Heart left ventricle (tissue), 16 donors: ENCODE measurements at places on chromosomes 1 and 21. TPM values are rescaled to one million over a fixed set of nuclear protein-coding genes. Genes with fewer than 3 reads are reported as not detected.

- DNase-seq, result no peak
Observed at GRCh38 chr21:31752967-31753366, 21.0 kb upstream of the SCAF4 start.

BNIPL gene
- 0.41 TPM for total RNA-seq

- DNase-seq, result no peak
Observed at GRCh38 chr1:212512816-212513559, 80.3 kb downstream of the NENF start.

GRCh38 chr21:26112127-26112742 is 58.3 kb downstream of the APP start:
- peak; percentile 41 for DNase-seq

DNA sequence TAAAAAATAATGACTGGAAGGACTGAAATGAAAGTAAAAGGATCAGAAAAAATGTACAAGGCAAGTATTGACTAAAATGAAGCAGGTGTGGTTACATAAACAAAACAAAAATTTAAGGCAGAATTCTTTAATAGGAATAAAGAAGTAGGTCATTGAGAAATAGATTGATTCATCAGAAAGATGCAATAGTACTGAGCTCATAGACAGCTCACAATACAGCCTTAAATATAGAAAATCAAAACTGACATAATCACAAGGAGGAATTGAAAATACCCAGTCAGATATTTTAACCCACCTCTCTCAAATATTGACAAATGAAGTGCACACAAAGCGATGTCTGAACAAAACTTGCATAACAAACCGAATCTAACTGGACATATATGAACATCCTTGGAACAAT is 366.8 kb upstream of the DPYD start:
- no peak for DNase-seq

GRCh38 chr1:246254854-246255253 is 252.2 kb downstream of the SMYD3 start:
- DNase-seq, result no peak

GRCh38 chr1:39153684-39154083 is 50.8 kb upstream of the MACF1 start:
- DNase-seq, result no peak

CD5L gene
- total RNA-seq, result not detected

CCDC30 gene
- 2.3 TPM for total RNA-seq

DNA sequence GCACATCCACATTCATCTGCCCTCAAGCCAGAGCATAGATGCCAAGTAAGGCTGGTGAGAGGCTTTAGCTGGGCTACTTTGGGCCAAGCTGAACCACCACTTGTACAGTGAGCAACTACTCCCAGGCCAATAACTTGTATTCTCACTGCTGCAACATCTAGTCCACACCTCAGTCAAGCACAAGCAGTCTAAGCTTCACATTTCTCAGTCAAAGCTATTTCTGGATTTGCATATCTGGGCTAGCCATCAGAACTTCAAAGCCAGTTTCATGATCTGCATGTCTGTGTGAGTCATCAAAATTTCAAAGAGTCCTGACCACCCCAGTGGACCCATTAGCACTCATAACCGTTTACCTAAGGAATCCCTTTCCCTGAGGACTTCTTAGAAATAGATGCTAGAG is 77.7 kb upstream of the DIRAS3 start:
- no peak for DNase-seq

GRCh38 chr1:36588972-36589371 is 106.3 kb upstream of the CSF3R start:
- DNase-seq, result no peak

DENND2D gene
- 7.9 TPM for total RNA-seq

- DNase-seq, result peak; percentile 60
Observed at GRCh38 chr21:43645136-43645891, 14.0 kb downstream of the HSF2BP start.

GRCh38 chr21:42863504-42863870 is 15.9 kb downstream of the WDR4 start:
- no peak for DNase-seq

ENAH gene
- total RNA-seq, result 147 TPM

CACHD1 gene
- total RNA-seq, result 2.4 TPM

- no peak for DNase-seq
Observed at GRCh38 chr1:206847946-206848345, 17.5 kb upstream of the IL20 start.

GRCh38 chr1:176656257-176656995 is 193.5 kb downstream of the PAPPA2 start:
- peak; percentile 45 for DNase-seq

CYYR1 gene
- 12.1 TPM for total RNA-seq

FAM229A gene
- total RNA-seq, result 1.8 TPM
